ENCODE measurements at places on chromosomes 13 and 19.

- no peaks in the 10 kb centered on the region for H3K27me3 ChIP-seq
Measured at GRCh38 chr19:45762870-45763631, 6.0 kb downstream of the SIX5 start.

- H3K27ac ChIP-seq, result no peak overlapping the region
- H3K27me3 ChIP-seq, result no peaks in the 10 kb centered on the region
- no peaks in the 10 kb centered on the region for H3K36me3 ChIP-seq
- DNase-seq, result no peak
- no peaks in the 10 kb centered on the region for H3K4me1 ChIP-seq
Measured at GRCh38 chr19:6963937-6964336, 57.3 kb downstream of the MBD3L2B start.

- no peaks in the 10 kb centered on the region for H3K27me3 ChIP-seq
- H3K36me3 ChIP-seq, result no peaks in the 10 kb centered on the region
- no peaks in the 10 kb centered on the region for H3K4me1 ChIP-seq
Measured at GRCh38 chr13:98648141-98648540, 71.2 kb upstream of the STK24 start.

GRCh38 chr13:31351376-31351775, 151.6 kb downstream of the B3GLCT start:
- no peaks in the 10 kb centered on the region for H3K36me3 ChIP-seq
- no peak overlapping the region for H3K27ac ChIP-seq
- H3K4me3 ChIP-seq, result no peak overlapping the region
- DNase-seq, result no peak
- H3K4me1 ChIP-seq, result no peaks in the 10 kb centered on the region
- no peaks in the 10 kb centered on the region for H3K27me3 ChIP-seq

- peaks cover 6% of the 10 kb centered on the region for H3K27me3 ChIP-seq
Measured at GRCh38 chr13:57634839-57635165, 3.3 kb downstream of the PCDH17 start.
